Activated T-cell treated with anti-CD3 and anti-CD28 coated beads, Interleukin-2, amount 50 U/mL, for 72 hours (primary cell): ENCODE measurements at places on chromosomes 12 and 14.

- no peak overlapping the region for H3K27ac ChIP-seq
- no peak overlapping the region for H3K4me3 ChIP-seq
- H3K4me1 ChIP-seq: no peaks in the 10 kb centered on the region
Measured at GRCh38 chr14:30299915-30300314, 259.0 kb upstream of the G2E3 start.

DNA sequence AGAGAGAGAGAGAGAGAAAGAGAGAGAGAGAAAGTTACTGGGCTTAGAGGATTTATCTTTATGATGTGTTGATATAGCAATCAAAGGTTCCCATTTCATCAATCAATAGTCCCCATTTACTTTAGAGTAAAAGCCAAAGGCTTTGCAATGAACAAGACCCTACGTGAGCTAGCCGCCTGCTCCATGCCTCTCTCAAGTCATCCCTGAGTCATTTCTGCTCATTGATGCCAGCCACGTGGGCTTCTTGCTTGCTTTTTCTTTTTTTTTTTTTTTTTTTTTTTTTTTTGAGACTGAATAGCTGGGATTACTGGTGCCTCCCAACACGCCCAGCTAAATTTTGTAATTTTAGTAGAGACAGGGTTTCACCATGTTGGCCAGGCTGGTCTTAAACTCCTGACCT is 70.9 kb downstream of the GPR135 start:
- no peak overlapping the region for H3K27ac ChIP-seq
- H3K36me3 ChIP-seq: no peaks in the 10 kb centered on the region
- DNase-seq: no peak

GRCh38 chr12:101115326-101115725 is 94.7 kb downstream of the SLC5A8 start:
- H3K36me3 ChIP-seq: no peaks in the 10 kb centered on the region
- no peak overlapping the region for H3K4me3 ChIP-seq
- H3K27ac ChIP-seq: no peak overlapping the region
- no peak for DNase-seq
- H3K4me1 ChIP-seq: no peaks in the 10 kb centered on the region

GRCh38 chr12:117518594-117519270 is 157.3 kb upstream of the NOS1 start:
- H3K27me3 ChIP-seq: no peaks in the 10 kb centered on the region
- H3K27ac ChIP-seq: no peak overlapping the region
- no peaks in the 10 kb centered on the region for H3K4me1 ChIP-seq
- H3K4me3 ChIP-seq: no peak overlapping the region
- no peaks in the 10 kb centered on the region for H3K36me3 ChIP-seq

- no peak overlapping the region for H3K27ac ChIP-seq
- no peak overlapping the region for H3K4me3 ChIP-seq
- peaks cover 10% of the 10 kb centered on the region for H3K4me1 ChIP-seq
- no peak for DNase-seq
Measured at GRCh38 chr12:92740411-92740810, 37.6 kb downstream of the PLEKHG7 start.

- no peak for DNase-seq
- H3K36me3 ChIP-seq: no peaks in the 10 kb centered on the region
- no peaks in the 10 kb centered on the region for H3K27me3 ChIP-seq
- H3K27ac ChIP-seq: no peak overlapping the region
- H3K4me1 ChIP-seq: peaks cover 14% of the 10 kb centered on the region
Measured at GRCh38 chr14:68193970-68194681, 374.5 kb downstream of the RAD51B start.

- no peak for DNase-seq
- no peaks in the 10 kb centered on the region for H3K27me3 ChIP-seq
- peak overlapping the region; percentile 50 for H3K27ac ChIP-seq
- H3K4me1 ChIP-seq: peaks cover 18% of the 10 kb centered on the region
- peaks cover 12% of the 10 kb centered on the region for H3K36me3 ChIP-seq
Measured at GRCh38 chr12:53481939-53482586, 17.2 kb downstream of the MAP3K12 start.

DNA sequence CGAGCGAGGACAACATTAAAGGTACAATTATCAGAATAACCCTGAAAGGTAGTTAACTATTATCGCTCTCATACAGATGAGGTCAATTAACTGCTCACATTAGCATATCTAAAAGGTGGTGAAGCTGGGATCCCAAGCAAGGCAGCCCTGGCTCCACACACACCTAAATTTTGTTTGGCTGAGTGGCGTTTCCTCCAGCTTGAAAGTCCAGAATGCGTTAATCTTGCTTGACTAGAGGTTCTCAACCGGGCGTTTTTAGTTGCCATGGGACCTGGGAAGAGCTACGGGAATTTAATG is 531 bp downstream of the DLGAP5 start:
- no peak for DNase-seq
- peaks cover 30% of the 10 kb centered on the region for H3K4me1 ChIP-seq
- peaks cover 22% of the 10 kb centered on the region for H3K36me3 ChIP-seq
- H3K27me3 ChIP-seq: no peaks in the 10 kb centered on the region
- H3K27ac ChIP-seq: peak overlapping the region; percentile 45
- H3K4me3 ChIP-seq: peak overlapping the region; percentile 96
